ENCODE measurements at places on chromosomes 1 and 21. TPM values are rescaled to one million over a fixed set of nuclear protein-coding genes. Genes with fewer than 3 reads are reported as not detected.

LCE1F gene
- total RNA-seq, result not detected

CAPN9 gene
- not detected for total RNA-seq

VHLL gene
- not detected for total RNA-seq

DYNLT5 gene
- total RNA-seq, result 1.3 TPM

C1QTNF12 gene
- total RNA-seq, result not detected

- no peaks in the 10 kb centered on the region for H3K36me3 ChIP-seq
- H3K27ac ChIP-seq, result no peak overlapping the region
- H3K4me3 ChIP-seq, result no peak overlapping the region
- H3K27me3 ChIP-seq, result no peaks in the 10 kb centered on the region
These were observed 13.9 kb downstream of the UBIAD1 start for GRCh38 chr1:11286735-11287410.

DNA sequence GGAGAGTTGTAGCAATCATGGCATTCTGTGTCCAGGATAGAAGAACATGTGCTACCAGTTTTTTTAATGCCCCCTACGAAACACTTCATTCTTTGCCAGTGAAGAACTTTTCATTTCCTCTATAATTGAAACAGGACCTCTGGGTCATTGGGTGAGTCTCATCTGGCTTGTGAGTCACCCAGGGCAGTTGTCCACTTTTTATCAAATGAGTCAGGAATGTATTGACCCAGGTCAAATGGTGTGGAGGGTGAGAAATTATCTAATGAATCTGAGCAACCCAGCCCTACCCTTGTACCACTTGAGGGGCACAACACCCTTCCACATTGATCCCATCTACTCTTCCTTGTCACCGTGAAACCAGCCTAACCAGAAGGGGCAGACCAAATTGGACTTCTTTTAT is 417.3 kb upstream of the PROX1 start:
- no peaks in the 10 kb centered on the region for H3K36me3 ChIP-seq
- H3K27ac ChIP-seq, result no peak overlapping the region
- no peaks in the 10 kb centered on the region for H3K27me3 ChIP-seq
- H3K4me3 ChIP-seq, result no peak overlapping the region
- no peaks in the 10 kb centered on the region for H3K4me1 ChIP-seq

GRCh38 chr1:62241371-62242131 is 46.9 kb downstream of the L1TD1 start:
- no peak for DNase-seq
- no peak overlapping the region for H3K4me3 ChIP-seq
- no peaks in the 10 kb centered on the region for H3K4me1 ChIP-seq
- H3K27me3 ChIP-seq, result no peaks in the 10 kb centered on the region

GRCh38 chr1:7743346-7743745 is 27.8 kb upstream of the VAMP3 start:
- H3K36me3 ChIP-seq, result no peaks in the 10 kb centered on the region
- no peaks in the 10 kb centered on the region for H3K4me1 ChIP-seq
- DNase-seq, result no peak
- H3K27me3 ChIP-seq, result no peaks in the 10 kb centered on the region

DNA sequence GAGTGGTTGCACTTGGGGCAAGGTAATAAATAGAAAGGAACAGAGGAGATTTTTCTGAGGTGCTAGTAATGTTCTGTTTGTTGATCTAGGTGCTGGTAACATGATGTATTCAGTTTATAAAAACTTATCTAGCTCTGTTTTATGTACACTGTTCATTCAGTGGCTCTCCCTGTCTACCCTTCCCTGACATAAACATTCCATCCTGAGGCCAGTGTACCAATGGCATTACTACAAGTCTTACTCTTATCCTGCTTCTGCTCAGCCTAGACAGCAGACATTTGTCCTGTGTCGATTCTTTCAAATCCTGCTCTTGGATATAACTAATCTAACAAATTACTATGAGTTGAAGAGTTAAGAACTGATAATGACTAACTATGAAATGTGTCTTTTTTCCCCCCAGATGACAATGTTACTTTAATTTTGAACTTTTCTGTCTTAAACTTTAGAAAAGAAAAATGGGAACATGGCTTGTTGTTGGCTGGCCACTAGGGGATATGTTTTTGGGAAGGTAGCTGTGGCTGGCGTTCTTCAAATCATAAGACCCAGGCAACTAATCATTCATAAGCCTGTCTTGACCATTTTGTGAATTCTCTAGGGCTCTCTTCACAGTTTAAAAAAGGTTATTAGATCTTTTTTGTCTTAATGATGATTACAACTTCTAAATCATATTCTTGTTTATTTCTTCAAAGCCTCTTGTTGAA is 390.9 kb downstream of the PBX1 start:
- peak overlapping the region; percentile 80 for H3K27ac ChIP-seq
- no peaks in the 10 kb centered on the region for H3K36me3 ChIP-seq
- DNase-seq, result no peak
- H3K4me1 ChIP-seq, result no peaks in the 10 kb centered on the region

DNA sequence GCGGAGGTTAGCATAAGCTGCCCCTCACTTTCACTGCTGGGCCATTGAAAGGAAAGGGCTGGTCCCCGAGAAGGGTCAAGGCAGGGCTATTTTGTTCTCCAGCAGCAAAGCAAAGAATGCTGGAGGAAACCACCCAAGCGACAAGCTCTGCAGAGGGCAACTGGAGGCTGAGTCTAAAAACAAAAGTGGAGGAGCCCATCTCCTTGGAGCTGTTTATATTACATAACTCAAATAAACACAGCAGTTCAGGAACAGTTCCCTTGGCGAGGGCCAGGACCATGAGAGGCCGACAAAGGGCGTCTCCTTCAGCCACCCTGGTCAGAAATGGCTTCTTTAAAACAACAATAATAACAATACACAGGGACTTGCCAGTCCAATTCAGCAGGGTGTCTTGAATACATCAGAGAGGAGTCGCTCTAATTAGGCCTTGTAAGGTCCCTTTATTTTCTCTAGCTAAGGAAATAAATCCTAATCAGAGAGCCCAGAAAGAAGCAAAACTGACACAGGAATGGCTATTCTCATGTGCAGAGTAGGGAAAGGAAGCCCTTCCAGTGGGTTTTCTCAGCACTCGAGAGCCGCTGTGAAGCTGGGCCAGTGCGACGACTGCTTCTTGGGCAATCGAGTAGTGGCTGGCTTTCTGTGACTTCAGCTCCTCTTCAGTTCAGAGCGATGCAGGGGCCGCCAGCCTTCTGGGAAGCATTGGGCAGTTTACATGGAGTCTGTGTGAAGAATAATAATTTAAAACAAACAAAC is 57.0 kb upstream of the TARBP1 start:
- H3K36me3 ChIP-seq, result no peaks in the 10 kb centered on the region
- DNase-seq, result peak; percentile 65

DNA sequence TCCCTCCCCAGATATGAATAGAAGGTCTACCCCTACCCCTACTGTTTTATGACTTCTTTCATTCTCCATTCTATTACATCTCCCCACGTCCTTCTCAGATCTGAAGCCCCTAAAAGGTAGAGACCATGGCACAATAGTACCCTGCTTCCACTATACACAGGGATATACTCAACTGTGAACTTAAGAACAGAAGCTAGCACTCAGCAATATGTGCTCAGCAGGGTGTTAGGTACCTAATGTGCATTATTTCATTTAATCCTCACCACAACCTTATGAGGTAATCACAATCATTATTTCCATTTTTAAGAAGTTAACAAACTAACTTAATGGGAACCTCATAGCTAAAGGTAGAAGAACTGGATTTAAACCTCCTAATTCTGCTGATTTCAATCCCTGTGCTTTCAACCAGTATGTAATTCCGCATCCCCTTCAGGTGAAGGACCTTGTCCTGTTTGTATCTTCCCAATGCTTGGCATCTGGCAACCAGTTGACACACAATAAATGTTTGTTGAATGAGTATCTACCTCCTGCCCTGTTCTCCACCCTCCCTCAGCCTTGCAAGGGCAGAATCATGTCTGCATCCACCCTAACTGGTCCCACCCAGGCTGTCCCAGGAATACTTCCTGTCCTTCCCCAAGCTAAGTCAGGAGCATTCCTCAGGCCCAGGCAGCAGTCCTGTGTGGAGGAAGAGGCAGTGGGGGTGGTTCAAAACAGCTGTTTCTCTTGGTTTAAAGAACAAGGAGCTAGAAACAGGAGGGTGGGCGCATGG is 6.5 kb downstream of the DENND2D start:
- H3K36me3 ChIP-seq, result no peaks in the 10 kb centered on the region
- DNase-seq, result no peak
- H3K27me3 ChIP-seq, result no peaks in the 10 kb centered on the region
- H3K4me1 ChIP-seq, result no peaks in the 10 kb centered on the region

DNA sequence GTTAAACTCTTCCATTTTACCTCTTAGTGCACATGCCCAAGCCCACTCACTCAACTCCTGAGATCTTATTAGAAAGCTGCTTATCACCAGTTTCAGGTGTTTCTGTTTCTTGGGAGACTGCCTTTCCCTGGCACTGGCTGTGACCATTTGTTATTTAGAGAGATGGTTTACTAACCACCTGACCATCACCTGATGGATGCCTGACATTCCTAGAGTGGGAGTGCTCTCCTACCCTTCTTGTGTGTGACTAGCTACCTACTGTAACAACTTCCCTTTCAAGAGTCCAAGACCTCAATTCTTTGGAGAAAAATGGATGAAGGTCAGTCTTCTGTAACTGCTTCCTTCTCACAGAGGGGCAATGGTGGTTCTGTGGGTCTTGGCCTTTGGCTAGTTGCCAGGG is 755.2 kb upstream of the ADAMTS5 start:
- no peaks in the 10 kb centered on the region for H3K27me3 ChIP-seq
- no peak overlapping the region for H3K4me3 ChIP-seq
- H3K4me1 ChIP-seq, result no peaks in the 10 kb centered on the region
- DNase-seq, result no peak
- no peak overlapping the region for H3K27ac ChIP-seq

DNA sequence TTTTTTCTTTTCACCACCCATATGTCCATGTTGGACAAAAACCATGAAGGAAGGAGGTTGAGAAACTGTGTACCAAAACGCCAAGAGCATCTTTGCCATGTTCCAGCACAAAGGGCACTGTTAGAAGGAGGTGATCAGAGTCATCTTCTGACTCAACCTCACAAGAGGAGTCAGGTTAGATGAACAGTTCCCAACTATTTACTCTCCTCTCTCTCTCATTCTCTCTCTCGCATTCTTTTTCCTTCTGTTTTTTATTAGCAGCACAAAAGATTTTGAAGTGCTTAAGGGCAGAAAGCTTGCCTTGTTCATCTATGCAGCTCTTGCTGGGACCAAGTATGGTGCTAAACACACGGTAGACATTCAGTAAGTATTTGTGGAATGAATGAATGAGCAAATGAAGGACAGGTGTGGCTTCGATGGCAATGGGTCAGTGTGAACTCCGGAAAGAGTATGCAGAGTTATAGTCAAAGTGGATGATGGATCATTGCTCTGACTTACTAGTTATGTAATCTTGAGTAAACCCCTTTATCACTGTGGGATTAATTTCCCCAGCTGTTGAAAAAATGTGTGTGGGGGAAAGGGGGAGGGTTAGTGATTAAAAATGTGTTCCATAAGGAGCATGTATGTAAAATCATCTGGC is 33.9 kb downstream of the DDR2 start:
- no peak overlapping the region for H3K4me3 ChIP-seq
- H3K27ac ChIP-seq, result peak overlapping the region; percentile 16
- no peaks in the 10 kb centered on the region for H3K27me3 ChIP-seq
- H3K4me1 ChIP-seq, result no peaks in the 10 kb centered on the region
- H3K36me3 ChIP-seq, result no peaks in the 10 kb centered on the region

- no peak overlapping the region for H3K27ac ChIP-seq
- no peak overlapping the region for H3K4me3 ChIP-seq
- H3K4me1 ChIP-seq, result no peaks in the 10 kb centered on the region
- H3K27me3 ChIP-seq, result no peaks in the 10 kb centered on the region
- DNase-seq, result no peak
These were observed 31.3 kb upstream of the GUCA2A start for GRCh38 chr1:42195841-42196240.

DNA sequence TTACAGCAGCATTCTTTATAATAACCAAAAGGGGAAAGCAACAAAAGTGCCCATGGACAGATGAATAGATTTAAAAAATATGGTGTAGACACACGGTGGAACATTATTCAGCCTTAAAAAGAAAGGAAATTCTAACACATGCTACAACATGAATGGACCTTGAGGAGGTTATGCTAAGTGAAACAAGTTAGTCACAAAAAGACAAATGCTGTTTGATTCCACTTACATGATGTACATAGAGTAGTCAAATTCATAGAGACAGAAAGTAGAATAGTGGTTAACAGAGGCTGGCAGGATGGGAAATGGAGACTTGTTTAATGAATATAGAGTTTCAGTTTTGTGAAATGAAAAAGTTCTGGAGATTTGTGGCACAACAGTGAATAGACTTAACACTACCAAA is 151.4 kb downstream of the CYYR1 start:
- H3K27ac ChIP-seq, result no peak overlapping the region
- H3K4me1 ChIP-seq, result no peaks in the 10 kb centered on the region
- no peaks in the 10 kb centered on the region for H3K36me3 ChIP-seq
- DNase-seq, result no peak

- no peaks in the 10 kb centered on the region for H3K4me1 ChIP-seq
- no peak for DNase-seq
- H3K27ac ChIP-seq, result no peak overlapping the region
- H3K36me3 ChIP-seq, result no peaks in the 10 kb centered on the region
These were observed 42.7 kb downstream of the GIPC2 start for GRCh38 chr1:78088486-78088885.

- peak overlapping the region; percentile 32 for H3K27ac ChIP-seq
- no peak overlapping the region for H3K4me3 ChIP-seq
- no peaks in the 10 kb centered on the region for H3K36me3 ChIP-seq
- H3K27me3 ChIP-seq, result no peaks in the 10 kb centered on the region
- no peaks in the 10 kb centered on the region for H3K4me1 ChIP-seq
These were observed 3.2 kb upstream of the SLC27A3 start for GRCh38 chr1:153771841-153772593.

GRCh38 chr1:69492286-69492685 is 75.4 kb upstream of the LRRC7 start:
- no peaks in the 10 kb centered on the region for H3K36me3 ChIP-seq
- no peaks in the 10 kb centered on the region for H3K4me1 ChIP-seq
- H3K4me3 ChIP-seq, result no peak overlapping the region
- no peak for DNase-seq
- H3K27me3 ChIP-seq, result no peaks in the 10 kb centered on the region

DNA sequence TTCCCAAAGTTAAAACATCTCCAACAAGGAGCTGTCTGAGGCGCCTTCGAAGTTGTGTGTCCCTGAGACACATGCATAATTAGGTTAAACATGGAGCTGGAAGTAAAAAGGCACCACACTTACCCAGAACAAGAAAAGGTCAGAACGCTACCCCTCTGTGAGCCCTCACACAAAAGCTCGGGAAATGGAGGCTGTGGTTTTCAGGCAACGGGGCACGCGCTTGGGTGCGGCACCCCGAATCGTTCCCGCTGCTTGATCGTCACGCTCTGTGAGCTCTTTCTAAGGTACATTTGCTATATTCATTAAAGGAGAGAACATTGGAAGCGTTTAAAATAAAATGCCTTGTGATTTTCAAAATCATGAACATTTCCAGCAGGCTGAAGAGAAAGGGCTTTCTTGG is 12.5 kb downstream of the CAPN8 start:
- H3K4me1 ChIP-seq, result no peaks in the 10 kb centered on the region
- no peak for DNase-seq
- no peaks in the 10 kb centered on the region for H3K36me3 ChIP-seq
